ENCODE measurements at places on chromosomes 7 and 10.

GRCh38 chr10:29588629-29589421 lies 45.9 kb downstream of the SVIL start:
- no peak for DNase-seq

- no peak for DNase-seq
Measured at GRCh38 chr7:49403844-49404243, 369.6 kb upstream of the VWC2 start.

DNA sequence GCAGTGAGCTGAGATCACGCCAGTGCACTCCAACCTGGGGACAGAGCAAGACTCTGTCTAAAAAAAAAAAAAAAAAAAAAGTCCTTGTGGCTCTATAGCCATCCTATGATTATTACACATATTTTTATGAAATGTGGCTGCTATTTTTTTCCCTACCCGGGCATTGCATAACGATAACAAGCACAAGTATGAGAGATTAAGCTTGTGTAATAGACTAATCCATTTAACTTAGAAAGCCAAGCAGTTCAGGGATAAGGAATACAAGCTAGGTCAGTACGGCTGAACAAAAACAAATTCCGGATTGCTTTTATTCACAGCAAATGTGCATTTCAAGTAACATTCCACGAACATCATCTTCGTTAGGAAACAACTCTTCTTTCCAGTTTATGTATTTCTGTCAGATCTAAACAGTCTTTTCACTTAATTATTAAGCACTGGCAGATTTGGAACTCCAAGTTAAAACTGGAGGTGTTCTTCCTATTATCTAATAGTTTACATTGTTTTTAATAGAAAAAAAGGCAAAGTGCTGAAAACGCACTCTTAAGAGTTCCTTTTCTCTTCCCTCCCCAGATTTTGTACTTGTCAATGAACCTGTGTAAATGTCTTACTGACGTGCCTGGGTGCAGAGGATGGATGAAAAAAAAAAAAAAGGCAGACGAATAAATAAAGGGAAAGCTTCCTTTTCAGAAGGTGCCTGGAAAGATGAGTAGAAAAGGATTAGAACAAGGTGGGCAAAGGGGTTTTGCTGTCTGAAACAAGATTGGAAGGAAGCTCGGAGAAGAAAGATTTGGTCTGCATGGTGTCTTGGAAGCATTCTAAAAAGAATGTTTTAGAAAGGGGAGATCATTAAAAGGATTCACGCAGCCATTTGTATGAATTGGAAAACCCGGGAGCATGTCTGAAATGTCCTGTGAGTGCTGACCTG lies 81.1 kb downstream of the PRTFDC1 start:
- no peak for DNase-seq

- no peak for DNase-seq
Measured at GRCh38 chr7:129797214-129797789, 155.5 kb downstream of the UBE2H start.

- no peak for DNase-seq
Measured at GRCh38 chr7:49119706-49120105, 195.4 kb downstream of the CDC14C start.

DNA sequence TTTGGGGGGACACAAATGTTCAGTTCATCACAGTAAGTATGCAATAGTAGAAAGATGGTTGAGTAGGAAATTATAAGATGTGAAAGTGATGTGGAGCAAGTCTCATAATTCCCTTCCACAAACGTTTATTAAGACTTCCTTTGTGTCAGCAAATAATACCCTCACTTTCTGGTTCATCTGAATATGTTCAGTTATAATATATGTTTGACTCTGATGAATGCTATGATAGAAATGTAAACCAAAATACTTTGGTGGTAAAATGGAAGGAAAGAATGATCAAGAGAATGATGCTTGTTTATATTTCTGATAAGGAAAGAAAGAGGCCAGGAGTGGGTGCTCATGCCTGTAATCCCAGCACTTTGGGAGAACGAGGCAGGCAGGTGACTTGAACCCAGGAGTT lies 111.7 kb upstream of the PLXDC2 start:
- no peak for DNase-seq

DNA sequence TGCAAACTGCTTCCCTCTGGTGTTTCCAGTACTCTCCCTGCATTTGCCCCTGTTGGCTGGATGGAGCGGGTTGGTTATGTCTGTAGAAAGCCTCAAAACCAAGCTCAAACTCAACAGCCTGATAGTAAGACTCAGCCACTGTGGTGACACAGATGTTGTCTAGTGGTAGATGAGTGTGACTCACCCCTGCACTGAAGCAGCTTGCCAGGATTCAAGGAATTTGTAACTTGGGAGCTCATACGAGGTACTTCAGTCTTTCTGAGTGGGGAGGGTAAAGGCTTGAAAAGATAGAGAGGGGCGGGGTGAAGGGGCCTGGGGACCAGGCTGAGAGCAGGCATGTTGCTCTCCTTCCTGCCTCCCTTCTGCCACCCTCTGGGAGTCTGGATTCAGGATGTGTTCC lies 22.9 kb upstream of the AQP1 start:
- DNase-seq: no peak

DNA sequence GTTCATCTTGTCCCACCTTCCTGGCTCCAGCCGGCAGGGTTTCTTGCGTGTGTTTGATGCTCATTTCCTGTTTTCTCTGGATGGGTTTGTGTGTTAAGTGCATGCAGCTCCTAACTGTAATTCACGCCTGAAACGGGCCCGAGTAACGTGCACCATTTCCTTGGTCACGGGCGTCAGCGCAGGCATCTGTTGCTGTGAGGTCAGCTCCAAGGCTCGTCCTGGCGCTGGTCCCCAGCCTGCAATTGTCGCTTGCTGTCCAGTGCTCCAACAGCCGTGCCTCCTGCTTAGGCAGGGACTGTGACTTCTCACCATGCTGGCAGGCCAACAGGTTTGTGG lies 201.1 kb downstream of the GLRX3 start:
- DNase-seq: no peak

DNA sequence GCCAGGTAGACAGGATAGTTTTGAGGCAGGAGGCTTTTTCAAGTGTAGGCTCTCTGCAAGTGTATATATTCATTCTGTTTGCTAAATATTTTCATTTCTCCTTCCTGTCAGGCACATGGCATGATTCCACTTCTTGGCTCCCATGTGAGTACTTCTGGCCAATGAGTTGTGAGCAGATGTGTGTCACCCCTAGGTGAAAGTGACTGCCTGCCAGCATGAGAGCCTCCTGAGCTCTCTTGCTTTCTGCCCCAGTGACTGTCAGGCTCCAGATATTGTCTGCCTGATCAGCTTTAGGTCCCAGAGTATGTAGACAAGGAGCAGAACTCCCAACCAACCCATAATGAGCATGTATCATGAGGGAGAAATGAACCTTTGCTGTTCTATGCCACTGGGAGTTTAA lies 257.6 kb upstream of the NPY start:
- DNase-seq: no peak

DNA sequence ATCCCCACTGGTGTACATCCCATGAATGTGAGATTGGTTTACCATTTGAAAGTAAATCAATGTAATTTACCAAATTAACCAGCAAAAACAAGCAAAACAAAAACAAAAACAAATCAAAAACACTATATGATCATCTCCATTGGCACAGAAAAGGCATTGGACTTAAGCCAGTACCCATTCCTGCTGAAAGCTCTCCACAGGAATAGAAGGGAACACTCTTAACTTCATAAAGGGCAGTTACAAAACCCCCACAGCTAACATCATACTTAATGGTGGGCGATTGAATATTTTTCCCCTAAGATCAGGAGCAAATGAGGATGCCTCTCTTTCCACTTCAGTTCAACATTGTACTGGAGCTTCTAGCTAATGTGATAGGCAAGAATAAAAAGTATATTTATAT lies 34.1 kb downstream of the PRKG1 start:
- DNase-seq: no peak

DNA sequence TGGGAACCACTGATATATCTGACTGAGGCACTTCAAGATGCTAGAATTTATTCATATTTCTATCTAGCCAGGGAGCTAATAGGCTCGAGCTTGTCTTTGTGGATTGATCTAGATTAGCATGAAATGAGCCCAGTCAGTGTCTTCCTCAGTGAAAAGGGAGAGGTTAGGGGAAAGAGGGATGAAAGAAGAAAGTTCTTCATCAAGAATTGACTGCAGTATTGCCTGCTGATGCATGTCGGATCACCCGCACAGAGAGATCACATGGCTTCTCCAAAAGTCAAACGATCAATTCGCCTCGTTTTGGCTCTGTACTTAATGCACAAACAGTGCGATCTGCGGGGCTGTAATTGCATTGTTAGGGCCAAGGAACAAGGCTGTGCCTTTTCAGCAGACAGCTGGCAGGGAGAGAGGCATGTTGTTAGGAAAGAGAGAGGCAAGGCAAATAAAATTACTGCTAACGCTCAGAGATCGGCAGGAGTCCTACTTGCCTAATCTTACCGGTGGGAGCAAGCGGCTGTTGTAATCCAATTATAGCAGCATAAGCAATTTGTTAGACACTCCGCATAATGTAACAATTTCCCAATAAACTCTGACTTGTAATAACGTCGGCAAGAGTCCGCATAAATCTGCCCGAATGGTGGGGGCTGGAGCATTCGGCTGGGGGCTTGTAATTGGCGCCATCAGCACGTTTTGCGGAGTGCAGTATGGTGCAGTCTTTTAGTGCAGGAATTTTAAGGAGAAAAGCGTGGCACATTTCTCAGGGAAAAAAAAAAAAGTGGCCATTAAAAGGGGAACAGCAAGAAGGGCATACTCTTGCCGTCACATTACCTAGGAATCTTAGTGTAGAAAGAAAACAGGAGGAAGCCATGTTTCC lies 102.1 kb downstream of the POLL start:
- no peak for DNase-seq

DNA sequence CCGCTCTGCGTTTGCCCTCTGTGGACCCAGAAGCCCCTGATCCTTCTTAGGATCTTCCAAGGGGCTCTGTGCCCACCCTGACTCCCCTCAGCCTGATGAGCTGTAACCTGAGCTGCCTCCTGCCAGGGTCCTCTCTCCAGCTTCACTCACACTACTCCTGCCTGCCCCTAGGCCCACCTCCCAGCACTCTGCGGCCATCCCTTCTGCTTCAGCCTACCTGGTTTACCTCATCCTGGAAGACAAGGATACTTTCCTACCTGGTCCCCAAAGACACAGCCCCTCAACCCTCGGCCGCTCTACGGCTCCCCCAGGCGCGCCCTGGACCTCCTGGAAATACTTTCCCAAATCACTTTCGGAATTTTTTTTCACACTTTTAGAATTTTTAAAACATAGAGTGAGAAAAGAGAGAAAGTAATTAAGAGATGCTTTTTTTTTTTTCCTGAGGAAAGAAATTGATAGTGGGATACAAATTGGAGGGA lies 6.4 kb upstream of the ZNF862 start:
- DNase-seq: no peak

GRCh38 chr10:132410779-132411532 lies 14.0 kb downstream of the PWWP2B start:
- DNase-seq: no peak

DNA sequence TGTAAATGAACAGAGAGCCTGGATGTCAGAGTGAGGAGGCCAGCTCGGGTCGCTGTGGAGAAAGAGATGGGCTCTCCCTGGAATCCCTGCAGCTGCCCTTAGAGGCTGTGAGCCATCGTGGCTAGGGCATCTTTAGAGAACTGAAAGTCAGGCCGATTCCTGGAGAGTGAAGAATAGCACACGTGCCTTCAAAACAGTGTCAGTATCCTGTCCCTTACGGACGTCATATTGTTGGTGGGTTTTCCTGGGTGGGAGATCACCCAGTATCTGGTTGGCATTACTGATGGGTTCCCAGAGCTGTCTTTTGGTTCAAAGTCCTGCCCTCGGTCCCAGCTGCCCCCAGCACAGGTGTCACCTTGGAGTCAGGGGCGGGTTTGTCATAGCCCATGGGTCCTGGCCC lies 25.3 kb downstream of the IKZF1 start:
- DNase-seq: no peak

DNA sequence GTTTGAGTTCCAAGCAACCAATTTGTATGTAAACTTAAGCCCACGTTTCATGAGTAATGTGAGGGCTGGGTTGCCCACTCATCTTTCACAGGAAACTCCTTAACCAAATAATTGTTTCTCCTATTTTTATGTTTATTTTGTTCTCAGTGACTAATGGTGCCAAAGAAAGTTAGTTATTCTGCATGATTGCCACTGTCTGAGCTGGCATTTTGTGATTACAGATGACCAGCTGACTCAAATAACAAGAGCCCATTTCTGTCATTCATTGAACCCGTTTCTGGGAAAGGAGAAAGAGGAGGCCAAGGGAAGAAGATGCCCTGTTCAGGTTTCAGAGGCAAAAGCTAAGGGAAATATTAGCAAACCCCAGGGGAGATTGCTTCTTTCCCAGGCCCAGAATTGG lies 186.9 kb upstream of the MYO3A start:
- no peak for DNase-seq

DNA sequence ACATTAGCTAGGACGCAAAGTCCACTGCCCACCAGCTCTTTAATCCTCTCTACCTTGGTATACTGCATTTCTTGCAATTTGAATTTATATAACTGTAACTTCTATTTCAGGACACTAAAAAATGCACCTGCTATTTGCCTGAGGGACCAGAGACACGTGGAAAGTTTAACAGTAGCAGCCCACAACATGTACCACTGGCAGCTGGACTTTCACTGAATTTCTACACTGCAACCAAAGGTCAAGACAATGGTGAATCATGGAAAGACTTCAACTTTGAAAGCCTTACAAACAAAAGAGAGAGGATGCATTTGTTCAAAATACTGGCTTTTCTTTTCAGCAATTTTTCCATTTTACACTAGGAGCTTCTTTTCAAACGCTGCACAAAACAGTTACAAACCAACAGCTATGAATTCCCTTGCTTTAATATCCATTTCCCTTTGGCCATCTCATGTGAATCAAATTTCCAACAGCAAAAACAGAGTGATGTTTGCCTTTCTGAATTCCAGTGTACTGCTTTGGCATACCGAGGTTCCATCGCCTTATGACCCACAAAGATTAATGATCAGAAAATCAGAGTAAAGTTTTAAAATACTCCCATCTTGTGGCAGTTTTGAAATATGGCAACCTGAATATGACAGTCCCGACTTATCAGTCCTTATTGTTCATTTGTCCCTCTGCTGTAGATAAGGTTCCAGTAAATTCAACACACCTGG lies 29.9 kb upstream of the HNRNPH3 start:
- DNase-seq: no peak

GRCh38 chr10:71769279-71769823 lies 4.0 kb downstream of the VSIR start:
- no peak for DNase-seq

All from stimulated activated CD4-positive, alpha-beta T cell treated with anti-CD3 and anti-CD28 coated beads, Interleukin-1b, Interleukin-23, amount 100 ng/mL, for 1 hour (primary cell).